HuH-7 (cell line): ENCODE measurements at places on chromosomes 12 and 14.

GRCh38 chr14:90503582-90503981 is 106.8 kb downstream of the CALM1 start:
- DNase-seq, result no peak

DNA sequence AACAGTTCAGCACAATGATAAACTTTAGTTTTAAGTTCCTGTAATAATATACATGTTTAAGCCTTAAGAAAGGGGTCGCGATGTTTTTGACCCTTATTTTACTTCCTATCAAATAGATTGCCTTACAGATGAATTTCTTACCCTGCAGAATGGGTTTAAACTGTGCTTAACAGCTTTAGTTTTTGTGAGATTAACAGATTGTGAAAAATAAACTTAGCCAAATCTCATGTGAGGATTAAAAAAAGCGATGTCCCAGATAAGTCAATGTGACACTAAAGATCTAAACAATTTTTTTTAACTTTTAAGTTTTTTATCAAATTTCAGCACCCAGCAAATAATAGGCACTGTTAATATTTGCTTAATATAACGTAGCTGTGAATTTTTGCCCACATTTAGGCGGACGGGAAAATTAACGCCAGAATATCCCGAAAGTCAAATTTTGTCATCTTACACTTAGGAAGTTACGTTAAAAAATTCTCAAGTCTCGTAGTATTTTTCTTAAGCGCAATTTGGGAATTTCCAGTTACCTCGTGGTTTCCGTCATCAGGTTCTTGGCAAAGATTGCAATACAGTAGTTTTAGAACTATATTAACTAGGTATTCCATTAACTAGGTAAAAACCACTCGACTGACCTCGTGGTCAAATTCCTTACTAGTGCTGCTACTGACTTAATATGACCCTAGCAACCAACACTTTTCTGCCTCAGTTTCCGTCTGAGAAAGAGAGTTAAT is 1.2 kb downstream of the HNRNPC start:
- DNase-seq, result no peak

DNA sequence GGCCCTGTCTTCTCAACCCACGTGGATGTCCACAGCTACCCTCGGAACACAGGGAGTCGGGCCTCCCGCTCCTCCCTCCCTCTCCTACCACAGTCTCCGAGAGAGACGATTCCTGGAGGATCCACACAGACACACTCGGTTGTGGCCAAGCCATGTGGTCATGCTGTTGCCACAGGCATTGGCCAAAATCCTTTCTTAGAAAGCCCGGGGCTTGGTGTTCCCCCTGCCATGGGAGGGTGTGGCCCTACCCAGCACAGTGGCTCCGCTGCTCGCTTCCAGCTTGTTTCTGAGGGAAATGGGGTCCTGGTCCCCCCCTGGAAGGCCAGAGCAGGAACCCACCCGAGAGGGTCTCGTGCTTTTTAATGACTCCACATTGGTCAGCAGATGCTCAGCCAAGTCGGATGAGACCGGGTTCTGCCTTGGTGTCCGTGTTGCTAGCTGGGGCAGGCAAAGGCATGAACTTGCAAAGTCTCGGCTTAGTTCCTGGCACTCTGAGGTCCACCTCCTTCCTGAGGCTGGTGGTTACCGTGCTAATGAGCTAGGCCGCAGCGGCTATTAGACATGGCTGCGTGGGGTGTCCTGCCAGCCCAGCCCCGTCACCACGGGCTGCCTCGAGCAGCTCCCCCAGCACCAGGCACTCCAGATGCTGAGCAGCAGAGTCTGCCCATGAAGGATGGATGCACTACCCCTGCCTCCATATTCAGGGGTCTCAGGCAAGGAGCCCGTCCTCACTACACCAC is 46.8 kb upstream of the MEG3 start:
- DNase-seq, result no peak

DNA sequence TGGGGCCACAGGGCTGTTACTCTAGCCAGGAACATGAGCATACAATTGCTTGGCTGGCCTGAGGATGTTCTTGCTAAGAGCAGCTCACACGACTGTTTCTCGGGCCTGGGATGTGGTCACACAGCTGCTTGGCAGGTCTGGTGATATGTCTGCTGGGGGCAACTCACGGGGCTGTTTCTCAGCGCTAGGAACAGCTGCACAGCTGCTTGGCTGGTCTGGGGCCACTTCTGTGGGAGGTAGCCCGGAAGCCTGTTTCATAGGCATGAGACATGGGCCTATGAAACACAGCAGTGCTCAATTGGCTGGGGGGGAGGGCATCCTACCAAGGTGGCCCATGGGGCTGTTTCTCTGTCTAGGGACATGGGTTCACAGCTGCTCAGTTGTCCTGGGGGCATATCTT is 73.4 kb upstream of the DDHD1 start:
- DNase-seq, result no peak

DNA sequence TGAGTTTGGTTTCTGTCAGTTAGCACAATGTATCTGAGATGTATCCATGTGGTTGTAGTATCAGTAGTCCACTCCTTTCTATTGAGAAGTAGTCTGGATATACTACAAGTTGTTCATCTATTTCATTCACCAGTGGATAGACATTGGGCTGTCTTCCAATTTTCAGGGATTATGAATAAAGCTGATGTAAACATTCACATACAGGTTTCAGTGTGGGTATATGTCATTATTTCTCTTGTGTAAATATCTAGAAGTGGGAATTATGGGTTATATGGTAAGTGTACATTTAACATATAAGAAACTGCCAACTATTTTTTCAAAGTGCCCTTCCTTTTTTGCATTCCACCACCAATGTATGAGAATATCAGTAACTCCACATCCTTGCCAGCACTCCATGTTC is 35.9 kb downstream of the PHLDA1 start:
- no peak for DNase-seq
